ENCODE measurements at places on chromosomes 2 and 18. TPM values are rescaled to one million over a fixed set of nuclear protein-coding genes. Genes with fewer than 3 reads are reported as not detected.

Gene RBM43
- 3.2 TPM for total RNA-seq

Gene GPC1
- total RNA-seq: 97.8 TPM

Gene RIT2
- not detected for total RNA-seq

Gene ADCY3
- 35.9 TPM for total RNA-seq

Gene GALNT5
- total RNA-seq: 3.0 TPM

Gene PROC
- 0.15 TPM for total RNA-seq

Gene CHMP1B
- 136 TPM for total RNA-seq

Gene OTX1
- total RNA-seq: 0.58 TPM

Gene DNER
- total RNA-seq: 111 TPM

Gene FBXO41
- total RNA-seq: 0.66 TPM

Gene DCC
- total RNA-seq: 0.03 TPM

Gene SKA1
- 58.7 TPM for total RNA-seq

Gene INPP4A
- total RNA-seq: 16.7 TPM

Gene NEURL3
- total RNA-seq: not detected

Gene UGT1A10
- not detected for total RNA-seq

Gene C2orf66
- 0.84 TPM for total RNA-seq

Gene PRADC1
- total RNA-seq: 6.3 TPM

Gene DSG2
- total RNA-seq: 33.9 TPM

All from NCI-H460 (cell line).